Panc1 (cell line): ENCODE measurements at places on chromosomes 6 and 20. TPM values are rescaled to one million over a fixed set of nuclear protein-coding genes. Genes with fewer than 3 reads are reported as not detected.

Gene MRPL14
- 82.0 TPM for total RNA-seq

Gene ARID1B
- total RNA-seq = 91.7 TPM

Gene NEURL2
- 3.0 TPM for total RNA-seq

Gene GFRA4
- not detected for total RNA-seq

GRCh38 chr20:60054716-60055634 is 96.8 kb downstream of the CDH26 start:
- DNase-seq = no peak

GRCh38 chr6:152173321-152173720 is 365.8 kb downstream of the ESR1 start:
- no peak for DNase-seq

DNA sequence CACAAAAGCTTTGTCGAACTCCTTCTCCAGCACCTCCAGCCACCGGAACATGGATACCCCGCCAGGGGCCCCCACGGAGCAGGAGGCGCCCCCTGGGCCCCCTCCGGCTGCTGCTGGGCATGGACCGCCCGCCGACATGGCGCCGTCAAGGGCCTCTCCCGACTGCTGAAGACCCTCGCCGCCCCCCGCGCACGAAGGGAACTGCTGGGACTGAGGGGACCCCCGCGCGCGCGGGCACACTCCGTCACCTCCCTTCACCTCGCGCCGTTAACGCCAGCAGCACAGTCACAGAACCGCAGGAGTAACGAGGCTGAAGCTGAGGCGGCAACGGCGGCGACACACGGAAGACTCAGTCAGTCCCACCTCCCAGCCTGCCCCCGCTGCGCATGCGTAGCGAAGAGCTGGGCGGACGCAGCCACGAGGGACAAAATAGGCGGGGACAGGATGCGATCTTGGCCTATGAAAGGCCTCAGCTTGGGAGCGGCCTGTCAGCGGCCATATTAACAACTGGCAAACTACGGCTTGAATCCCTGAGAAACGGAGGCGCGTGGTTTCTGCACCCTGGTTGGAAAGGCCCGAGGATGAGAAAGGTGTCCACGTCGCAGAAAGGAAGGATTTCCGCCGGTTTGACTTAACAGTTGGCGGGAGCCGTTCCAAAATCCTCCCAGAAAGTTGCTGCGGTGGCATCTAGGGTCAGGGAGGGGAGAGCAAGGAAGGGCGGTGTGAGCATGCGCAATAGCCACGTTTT is at the start of gene GOPC:
GOPC (minus strand) TSS at position 361 of the 748 bp plus-strand sequence; CDS start at position 138, 223 bp downstream.
- DNase-seq = peak; percentile 94

DNA sequence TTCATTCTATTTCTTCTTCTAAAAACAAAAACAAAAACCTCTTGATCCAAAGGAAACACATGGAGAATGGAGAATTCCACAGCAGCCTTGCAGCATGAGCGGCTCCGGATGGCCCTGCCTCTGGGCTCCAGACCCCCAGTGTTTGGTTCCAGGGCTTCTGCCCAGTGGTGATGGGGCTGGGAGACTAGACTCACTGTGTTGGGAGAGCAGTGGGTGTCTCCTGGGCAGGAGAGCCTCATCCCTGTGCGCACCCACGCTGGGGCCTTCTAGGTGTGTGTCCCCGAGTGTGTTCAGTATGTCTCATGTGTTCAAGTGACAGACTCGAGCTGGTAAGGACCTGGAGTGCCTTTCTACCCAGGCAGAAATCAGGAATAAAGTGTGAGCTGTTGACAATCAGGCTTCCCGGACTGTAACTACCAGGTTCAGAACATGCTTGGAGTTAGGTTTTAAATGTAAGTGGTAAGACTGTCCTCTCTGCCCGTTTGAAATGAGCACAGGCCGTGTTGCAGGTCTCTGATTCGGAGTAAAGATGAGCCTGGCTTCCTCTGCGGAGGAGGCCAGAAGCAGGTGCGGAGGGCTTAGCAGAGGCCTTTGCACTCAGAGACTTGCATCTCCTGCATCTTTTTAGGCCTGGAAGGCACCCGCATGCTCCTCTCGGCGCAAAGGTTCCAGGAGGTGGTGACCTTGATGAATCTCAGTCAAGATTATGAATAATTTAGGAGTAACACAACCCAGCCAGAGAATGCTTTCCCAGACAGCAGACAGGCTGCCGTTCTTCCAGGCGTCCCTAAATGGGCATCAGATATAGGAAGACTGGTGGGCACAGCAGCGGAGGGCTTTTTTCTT is 253.6 kb downstream of the CDH26 start:
- DNase-seq = no peak

DNA sequence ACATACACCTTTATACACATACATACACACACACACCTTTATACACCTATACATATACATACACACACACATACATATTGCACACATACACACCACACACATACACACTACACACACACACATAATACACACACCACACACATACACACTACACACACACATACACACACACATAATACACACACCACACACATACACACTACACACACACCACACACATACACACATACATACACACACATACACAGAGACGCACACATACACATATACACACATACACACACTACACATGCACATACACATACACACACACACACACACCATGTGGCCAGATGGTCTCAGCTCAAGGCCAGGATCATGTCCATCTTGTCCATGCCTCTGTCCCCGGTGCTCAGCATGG is 25.7 kb downstream of the BPIFB1 start:
- no peak for DNase-seq

DNA sequence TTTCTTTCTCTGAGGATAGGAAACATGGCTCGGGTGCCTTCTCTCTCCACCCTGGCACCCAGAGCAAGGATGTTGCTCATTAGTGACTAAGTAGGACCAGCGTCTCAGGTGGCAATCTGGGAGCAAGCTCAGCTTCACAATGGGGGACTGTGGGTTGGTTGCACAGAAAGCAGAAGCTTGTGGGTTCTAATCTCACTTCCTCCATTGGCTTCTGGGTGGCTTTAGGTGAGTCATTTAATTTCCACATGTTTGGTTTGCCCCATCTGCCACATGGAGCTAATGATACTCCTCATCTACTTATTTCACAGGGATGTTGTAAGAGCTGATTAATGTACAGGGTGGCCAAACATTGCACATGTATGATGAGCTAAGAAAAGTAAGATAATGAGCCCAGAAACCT is 54.8 kb upstream of the AKIRIN2 start:
- DNase-seq = no peak

DNA sequence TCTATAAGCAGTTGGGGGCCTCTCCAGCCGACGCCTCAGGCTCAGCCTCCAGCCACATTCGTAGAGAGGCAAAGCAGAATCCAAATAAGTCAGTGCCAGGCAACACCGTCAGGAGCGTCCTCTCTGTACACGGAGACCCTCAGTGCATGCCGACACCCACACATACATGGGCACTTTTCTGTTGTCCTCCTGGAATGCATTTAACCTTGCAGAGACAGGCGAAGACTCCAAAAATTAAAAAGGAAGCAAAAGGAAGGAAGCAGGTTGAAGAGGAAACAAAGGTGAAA is 325.9 kb downstream of the TAF4 start:
- DNase-seq = no peak

DNA sequence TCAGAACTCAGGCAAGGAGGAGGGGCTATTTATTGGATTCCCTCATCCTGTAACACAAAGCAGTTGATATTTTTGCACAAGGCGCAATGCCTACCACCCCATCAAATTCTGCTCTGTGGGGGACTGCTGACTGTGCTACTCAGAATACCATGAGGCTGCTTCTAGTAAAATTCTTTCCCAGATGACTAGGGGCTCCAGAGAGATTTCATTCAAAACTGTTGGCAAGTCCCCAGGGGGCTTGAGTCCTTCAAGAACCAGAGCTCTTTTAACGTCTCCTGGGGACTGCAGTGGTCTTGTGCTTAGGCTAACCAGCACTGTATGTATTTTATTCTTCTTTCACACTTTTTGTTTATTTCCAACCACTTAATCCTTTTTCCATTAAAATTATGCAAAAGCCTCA is 365.9 kb upstream of the AGPAT4 start:
- DNase-seq = no peak
